Stimulated activated naive CD8-positive, alpha-beta T cell treated with anti-CD3 and anti-CD28 coated beads, Interleukin-15, Interleukin-2, amounts not matched to agents 100 U/mL and 50 U/mL, for 24 hours (primary cell): ENCODE measurements at places on chromosomes 16 and 17.
A peak's percentile ranks its signal among the peaks of the same experiment; 100 is the strongest.

GRCh38 chr16:27728691-27729090 is 178.7 kb downstream of the KATNIP start:
- no peak for DNase-seq

- peak; percentile 52 for DNase-seq
Measured at GRCh38 chr16:67917852-67918236, 13.8 kb downstream of the CTRL start.

DNA sequence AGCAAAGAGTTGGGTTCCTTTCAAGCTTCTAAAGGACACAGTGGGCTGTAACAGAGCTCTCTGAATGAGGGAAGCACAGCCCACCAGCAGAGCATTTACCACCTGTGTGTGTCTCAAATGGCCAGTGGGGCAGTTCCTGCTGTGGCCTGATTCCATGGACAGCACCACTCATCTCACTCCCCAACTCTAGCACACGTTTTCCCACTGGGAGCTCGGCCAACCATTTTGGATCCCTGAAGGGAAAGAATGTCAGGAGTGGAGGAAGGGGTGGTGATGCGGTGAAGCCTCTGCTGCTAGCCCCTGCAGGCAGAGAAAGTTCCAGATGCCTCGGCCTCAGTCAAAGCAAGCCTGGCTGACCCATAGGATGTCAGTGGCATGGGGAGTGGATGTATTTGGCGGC is 86.6 kb downstream of the PLXDC1 start:
- DNase-seq = no peak

DNA sequence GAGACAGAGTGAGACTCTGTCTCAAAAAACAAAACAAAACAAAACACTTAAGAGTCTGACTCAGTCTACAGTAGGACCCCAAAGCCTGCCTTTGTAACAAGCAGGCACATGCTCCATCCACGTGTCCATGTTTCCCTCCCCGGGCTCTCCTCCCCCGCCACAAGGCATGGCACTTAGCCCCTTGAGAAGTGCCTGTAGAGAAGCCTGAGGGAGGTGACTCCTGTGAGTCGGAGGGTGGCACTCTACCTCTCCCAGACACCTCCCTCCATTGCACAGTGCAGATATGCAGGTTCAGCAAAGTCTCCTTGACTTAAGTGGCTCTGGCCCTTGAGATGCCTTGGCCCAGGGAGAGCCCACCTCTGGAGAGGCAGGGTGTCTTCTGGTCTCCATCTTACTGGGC is 6.8 kb downstream of the FHOD1 start:
- no peak for DNase-seq
